ENCODE measurements at places on chromosomes 6 and 20.
A peak's percentile ranks its signal among the peaks of the same experiment; 100 is the strongest.

DNA sequence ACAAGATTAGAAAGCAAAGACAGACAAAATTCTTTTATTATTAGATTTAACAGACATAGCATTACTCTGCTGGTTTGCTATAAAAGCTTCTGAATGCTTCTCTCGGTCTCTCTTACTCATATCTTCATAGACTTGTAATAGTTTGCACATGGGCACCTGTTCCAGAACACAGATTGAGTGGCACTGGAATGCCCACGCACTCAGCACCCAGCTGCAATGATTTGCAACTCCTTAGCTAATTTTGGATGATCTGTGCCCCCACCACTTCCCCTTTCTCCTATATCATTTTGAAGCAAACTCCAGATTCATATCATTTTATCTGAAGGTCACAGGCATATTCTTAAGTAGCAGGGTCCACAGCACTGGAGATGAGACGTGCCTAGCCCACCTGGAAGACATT, 148.8 kb downstream of the CFAP61 start:
- DNase-seq = no peak

- DNase-seq = no peak
These were observed 685.5 kb upstream of the FLRT3 start for GRCh38 chr20:15022921-15023320.

- no peak for DNase-seq
These were observed 285.9 kb downstream of the ALDH8A1 start for GRCh38 chr6:134663800-134664535.

DNA sequence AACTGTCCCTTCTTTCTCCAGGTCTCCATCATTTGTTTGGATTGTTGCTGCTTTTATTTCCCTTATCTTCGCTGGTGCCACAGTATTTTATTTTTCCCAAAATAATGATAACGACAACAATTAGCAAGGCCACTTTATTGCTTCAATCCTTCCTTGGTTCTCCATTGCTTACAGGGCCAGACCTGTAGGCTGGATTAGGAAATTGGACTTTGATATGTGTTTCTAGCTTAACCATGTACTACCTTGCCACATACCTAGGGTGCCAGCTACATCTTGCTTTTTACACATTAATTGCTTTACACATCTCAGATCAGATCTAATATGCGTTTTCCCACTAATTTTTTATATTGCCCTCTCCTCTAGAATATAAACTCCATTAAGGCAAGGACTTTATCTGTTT, 195.4 kb downstream of the HIVEP2 start:
- DNase-seq = no peak

DNA sequence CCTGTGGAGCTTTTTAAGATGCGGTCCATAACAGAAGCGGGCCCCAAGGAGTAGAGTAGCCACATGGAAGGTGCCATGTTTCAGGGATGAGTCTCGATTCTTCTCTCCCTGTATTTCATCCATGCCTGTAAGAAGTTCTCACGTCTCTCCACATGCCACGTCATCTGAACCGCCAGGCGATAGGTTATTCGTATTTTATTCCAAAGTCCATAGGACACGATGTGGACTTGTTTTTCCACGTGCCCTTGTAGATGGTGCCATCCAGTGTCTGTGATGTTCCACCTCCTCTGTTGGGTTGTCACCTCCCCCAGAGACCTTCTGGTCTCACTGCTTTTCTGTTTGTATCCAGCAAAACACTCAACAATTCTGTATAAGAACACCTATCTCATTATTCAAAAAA, 17.6 kb downstream of the HEBP2 start:
- DNase-seq = no peak

- no peak for DNase-seq
These were observed 6.1 kb downstream of the SMIM28 start for GRCh38 chr6:138383776-138384175.

DNA sequence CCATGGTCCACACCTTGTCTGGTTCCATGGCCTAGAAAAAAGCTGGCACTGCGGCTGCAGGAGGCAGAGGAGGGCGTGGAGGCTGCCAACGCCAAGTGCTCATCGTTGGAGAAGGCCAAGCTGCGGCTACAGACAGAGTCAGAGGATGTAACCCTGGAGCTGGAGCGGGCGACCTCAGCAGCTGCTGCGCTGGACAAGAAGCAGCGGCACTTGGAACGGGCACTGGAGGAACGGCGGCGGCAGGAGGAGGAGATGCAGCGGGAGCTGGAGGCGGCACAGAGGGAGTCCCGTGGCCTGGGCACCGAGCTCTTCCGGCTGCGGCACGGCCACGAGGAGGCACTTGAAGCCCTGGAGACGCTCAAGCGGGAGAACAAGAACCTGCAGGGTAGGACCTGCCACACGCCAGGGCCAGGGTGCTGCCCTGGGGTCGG, 43.4 kb downstream of the MYH7B start:
- DNase-seq = no peak

- no peak for DNase-seq
These were observed 606.7 kb upstream of the CITED2 start for GRCh38 chr6:139981066-139981624.

GRCh38 chr6:30612213-30612612, 4.8 kb downstream of the PPP1R10 start:
- DNase-seq = peak; percentile 65

DNA sequence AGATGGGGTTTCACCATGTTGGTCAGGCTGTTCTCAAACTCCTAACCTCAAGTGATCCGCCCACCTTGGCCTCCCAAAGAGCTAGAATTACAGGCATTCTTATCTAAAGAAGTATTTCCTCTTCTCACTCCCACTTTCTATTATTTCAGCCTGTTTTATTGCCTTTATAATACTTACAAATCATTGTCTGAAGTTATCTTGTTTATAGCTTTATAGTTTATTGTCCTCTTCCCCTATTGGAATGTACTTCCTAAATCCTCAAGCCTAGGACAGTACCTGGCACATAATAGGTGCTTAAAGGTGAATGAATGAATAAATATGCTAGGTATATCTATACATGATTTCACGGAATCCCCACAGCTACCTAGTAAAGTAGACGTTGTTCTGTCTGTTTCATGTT, 37.8 kb upstream of the RNF182 start:
- DNase-seq = no peak

- no peak for DNase-seq
These were observed 310.7 kb downstream of the KIF16B start for GRCh38 chr20:16262594-16262993.

DNA sequence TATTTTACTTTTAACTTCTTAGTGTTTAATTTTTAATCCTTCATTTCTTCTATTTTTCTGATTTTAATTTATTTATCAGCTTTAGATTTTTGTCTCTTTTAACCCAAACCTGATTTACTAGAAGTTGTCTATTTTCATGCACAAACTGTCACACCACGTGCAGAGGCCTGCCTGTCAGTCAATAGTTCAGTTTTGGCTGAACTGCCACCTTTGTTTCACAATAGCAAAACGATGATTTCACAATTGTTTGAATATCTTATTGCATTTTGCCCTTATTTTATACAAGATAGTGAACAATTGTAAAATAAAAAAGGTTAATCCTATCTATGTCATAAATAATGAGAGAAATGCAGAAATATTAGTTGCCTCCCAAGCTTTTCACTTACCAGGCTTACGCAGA, 24.0 kb upstream of the PPP1R3G start:
- DNase-seq = no peak

DNA sequence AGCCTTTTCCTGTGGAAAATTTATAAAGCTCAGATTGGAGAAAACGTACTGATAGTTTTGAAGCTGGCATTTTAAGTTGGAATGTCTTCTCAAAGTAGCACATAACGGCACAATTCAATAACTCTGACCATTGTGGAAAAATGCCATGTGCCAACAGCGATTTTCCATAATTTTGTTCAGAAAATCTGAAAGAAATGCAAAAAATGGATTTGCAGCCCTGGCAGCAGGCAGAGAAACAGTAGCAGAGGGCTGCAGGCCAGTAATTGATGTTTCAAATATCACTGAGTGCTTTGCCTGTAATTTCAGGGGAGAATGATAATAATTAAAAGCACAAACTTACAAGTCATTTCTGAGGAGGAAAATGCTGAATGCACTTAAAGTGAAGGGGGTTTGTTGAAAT, 507.4 kb downstream of the MAFB start:
- DNase-seq = no peak

- peak; percentile 63 for DNase-seq
These were observed 33.1 kb upstream of the CDYL start for GRCh38 chr6:4743062-4743461.

DNA sequence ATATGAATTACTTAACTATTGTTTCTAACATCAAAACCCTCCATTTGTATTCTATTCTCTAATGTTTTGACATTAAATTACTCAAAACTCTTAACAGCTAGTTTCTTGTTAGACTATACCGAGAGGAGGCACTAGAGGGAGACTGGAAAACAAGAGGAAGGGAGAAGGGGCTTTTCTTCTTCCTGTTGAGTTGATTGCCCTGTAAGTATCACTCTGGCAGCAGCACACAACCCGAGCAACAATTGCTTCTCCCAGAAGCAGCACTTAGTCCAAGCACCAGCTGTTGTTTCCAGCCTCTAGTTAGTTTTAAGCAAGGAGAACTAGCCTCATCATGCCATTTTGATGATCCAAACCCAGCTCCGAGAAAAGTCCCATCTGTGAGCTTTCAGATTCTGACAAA, 603.8 kb downstream of the PRKN start:
- no peak for DNase-seq

GRCh38 chr6:166462461-166463135, 79.9 kb upstream of the MPC1 start:
- DNase-seq = no peak

GRCh38 chr6:77620278-77620882, 32.5 kb upstream of the MEI4 start:
- peak; percentile 29 for DNase-seq

- DNase-seq = no peak
These were observed 4.0 kb downstream of the DYNLT1 start for GRCh38 chr6:158640519-158640918.

DNA sequence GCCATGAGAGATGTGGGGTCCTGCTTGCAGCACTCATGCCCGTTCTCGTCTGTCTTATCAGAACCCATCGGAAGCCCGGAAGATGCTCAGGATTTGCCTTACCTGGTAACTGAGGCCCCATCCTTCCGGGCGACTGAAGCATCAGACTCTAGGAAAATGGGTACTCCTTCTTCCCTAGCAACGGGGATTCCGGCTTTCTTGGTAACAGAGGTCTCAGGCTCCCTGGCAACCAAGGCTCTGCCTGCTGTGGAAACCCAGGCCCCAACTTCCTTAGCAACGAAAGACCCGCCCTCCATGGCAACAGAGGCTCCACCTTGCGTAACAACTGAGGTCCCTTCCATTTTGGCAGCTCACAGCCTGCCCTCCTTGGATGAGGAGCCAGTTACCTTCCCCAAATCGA, 8.3 kb downstream of the PI16 start:
- peak; percentile 71 for DNase-seq

DNA sequence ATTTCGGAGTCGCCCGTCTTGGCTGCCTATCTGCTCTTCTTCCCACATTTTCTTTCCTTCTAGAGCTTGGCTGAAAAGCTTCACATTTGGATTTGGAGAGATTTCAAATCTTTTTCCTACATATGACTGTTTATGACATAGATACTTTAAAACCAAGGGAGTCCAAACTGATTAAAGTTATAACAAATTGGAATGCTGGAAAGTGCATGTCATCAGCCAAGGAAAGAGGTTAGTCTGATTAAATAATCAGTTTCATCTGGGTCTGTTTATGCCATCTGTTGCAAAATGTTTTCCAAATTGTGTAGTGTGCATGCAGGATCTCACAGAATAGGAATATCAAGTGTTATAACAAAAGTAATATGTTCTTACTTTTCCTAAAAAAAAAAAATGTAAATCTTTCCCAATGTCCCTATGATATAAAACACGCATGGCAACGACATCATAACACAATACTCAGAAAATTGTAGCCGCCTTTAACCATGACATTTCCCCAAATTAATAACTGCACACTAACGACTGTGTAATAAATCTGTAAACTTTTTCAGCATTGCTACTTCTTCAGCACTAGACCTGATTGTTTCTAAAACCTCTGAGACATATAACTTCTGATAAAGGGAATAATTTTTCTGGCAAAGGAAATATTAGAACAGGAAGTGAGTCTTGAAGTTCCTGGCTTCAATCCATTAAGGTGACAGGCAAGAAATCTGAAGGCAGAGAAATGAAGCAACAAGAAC, 230.2 kb upstream of the FOXQ1 start:
- no peak for DNase-seq

- DNase-seq = no peak
These were observed 177.5 kb downstream of the CDC5L start for GRCh38 chr6:44564906-44565524.

DNA sequence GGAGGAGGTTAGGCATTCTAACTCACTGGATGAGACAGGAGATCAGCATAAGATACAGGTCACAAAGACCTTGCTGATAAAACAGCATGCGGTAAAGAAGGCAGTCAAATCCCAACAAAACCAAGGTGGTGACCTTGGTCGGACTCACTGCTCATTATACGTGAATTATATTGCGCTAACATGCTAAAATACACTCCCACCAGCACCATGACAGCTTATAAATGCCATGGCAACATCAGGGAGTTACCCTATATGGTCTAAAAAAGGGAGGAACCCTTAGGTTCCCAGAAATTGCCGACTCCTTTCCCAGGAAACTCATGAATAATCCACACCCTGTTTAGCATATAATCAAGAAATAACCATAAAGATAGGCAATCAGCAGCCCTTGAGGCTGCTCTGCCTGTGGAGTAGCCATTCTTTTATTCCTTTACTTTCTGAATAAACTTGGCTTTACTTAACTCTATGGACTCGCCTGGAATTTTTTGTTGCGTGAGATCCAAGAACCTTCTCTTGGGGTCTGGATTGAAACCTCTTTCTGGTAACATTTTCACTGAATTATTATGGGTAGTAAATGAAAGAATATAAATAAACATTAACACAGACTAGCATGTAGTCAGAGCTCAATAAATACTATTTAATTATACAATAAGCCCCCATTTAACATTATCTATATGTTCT, 3.0 kb upstream of the LAMA4 start:
- peak; percentile 12 for DNase-seq

GRCh38 chr6:92586236-92586977, 833.0 kb downstream of the EPHA7 start:
- DNase-seq = no peak

DNA sequence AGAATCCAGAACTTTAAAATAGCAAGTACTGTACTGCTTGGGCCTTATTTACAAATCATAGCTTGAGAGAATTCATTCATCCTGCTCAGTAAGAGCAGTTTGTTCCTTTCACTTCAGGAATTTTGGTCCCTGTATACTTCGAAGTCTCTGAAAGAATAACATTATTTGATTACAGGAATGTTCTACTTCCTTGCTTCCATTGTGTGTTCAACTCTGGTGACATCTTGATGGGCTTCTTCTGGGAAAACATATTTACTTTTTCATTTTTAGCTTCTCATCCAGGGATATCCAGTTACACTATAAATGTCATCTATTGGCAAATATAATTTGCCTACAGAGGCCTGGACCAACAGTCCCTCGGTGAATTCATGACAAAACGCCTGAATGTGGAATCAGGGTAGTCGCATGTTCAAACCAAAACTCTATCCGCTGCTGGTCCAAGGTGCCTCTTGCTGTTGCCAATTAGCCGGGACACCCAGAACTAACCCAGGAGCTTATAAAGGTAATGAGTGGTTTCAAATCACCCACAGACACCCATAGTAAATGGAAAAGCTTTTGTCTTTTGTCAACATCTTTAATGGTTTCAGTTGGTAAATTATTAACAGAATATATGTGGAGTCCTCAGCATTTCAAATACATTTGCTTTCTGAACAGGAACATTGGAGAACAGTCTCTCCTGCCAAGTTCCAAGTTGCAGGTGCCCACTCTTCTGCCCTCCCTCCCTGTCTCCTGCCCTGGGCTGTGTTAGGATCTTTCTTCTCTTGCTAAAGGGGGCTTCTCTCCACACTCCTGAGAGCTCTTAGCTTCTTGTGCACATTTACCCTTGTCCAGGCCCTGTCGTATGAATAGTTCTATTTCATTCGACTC, 162.5 kb upstream of the CITED2 start:
- no peak for DNase-seq

Measured in hematopoietic multipotent progenitor cell treated with erythropoietin and hydrocortisone succinate and interleukin-3 and kit ligand, for 8 days (in vitro differentiated cells).